Upper lobe of right lung (tissue), 1 donor: ENCODE measurements at places on chromosomes 5 and 9. TPM values are rescaled to one million over a fixed set of nuclear protein-coding genes. Genes with fewer than 3 reads are reported as not detected.
A peak's percentile ranks its signal among the peaks of the same experiment; 100 is the strongest.

- no peaks in the 10 kb centered on the region for H3K4me1 ChIP-seq
- no peaks in the 10 kb centered on the region for H3K36me3 ChIP-seq
- no peak overlapping the region for H3K4me3 ChIP-seq
- no peak overlapping the region for H3K27ac ChIP-seq
- DNase-seq = peak; percentile 62
Measured at GRCh38 chr5:125595095-125595494, 828.1 kb upstream of the GRAMD2B start.

The SLC4A9 gene
- total RNA-seq = 0.23 TPM

The ALDH1A1 gene
- 212 TPM for total RNA-seq

The IFNA16 gene
- total RNA-seq = not detected

DNA sequence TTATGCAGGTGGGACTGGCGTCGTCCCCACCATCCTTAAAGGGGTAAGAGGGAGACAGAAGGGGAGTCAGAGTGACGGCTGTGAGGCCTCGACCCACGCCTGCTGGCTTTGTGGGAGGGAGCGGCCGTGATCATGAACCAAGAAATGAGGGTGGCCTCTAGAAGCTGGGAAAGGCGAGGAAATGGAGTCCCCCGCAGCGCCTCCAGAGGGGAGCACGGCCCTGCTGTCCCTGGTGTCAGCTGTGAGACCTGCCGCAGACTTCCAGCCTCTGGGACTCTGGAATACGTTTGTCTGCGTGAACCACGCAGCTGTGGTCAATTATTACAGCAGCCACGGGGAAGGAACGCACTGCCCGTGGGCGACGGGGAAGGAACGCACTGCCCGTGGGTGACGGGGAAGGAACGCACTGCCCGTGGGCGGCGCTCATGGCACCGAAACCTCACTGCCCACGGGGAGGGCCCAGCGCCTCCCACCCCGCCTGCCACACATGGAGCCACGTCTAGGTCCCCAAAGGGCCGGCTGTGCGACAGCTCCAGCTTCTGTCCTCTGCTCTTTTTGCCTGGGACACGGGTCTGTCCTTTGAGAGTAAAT is 108.8 kb upstream of the RAPGEF1 start:
- no peaks in the 10 kb centered on the region for H3K36me3 ChIP-seq
- H3K4me3 ChIP-seq = no peak overlapping the region
- no peak overlapping the region for H3K27ac ChIP-seq
- no peaks in the 10 kb centered on the region for H3K27me3 ChIP-seq

GRCh38 chr5:102718819-102719218 is 36.3 kb upstream of the PAM start:
- H3K27ac ChIP-seq = no peak overlapping the region
- DNase-seq = no peak
- H3K36me3 ChIP-seq = no peaks in the 10 kb centered on the region
- H3K4me1 ChIP-seq = no peaks in the 10 kb centered on the region
- H3K4me3 ChIP-seq = no peak overlapping the region
- H3K27me3 ChIP-seq = no peaks in the 10 kb centered on the region

- H3K4me3 ChIP-seq = no peak overlapping the region
- no peaks in the 10 kb centered on the region for H3K4me1 ChIP-seq
- peaks cover 82% of the 10 kb centered on the region for H3K36me3 ChIP-seq
- no peak overlapping the region for H3K27ac ChIP-seq
- no peak for DNase-seq
- no peaks in the 10 kb centered on the region for H3K27me3 ChIP-seq
Measured at GRCh38 chr5:159273923-159274322, 10.8 kb downstream of the UBLCP1 start.

DNA sequence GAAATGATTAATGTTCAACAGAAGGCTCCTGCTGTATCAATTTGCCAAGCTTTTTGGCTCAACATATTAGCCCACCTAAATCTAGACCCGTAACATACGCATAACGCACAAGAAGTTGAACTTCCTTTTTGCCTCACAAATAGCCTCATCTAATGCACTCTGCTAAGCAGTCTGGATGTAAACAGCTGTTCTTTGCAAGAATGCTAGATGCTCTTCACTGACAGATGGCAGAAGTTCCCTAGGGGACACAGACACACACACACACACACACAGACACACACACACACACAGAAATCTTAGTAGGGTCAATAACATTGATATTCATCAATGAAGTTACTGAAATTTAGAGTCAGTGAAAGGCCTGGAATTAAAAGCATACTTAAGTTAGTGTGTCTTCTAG is 13.2 kb upstream of the PCA3 start:
- no peak overlapping the region for H3K27ac ChIP-seq
- no peaks in the 10 kb centered on the region for H3K4me1 ChIP-seq
- no peak for DNase-seq
- no peak overlapping the region for H3K4me3 ChIP-seq
- H3K36me3 ChIP-seq = no peaks in the 10 kb centered on the region

The SLC24A2 gene
- not detected for total RNA-seq

- peak; percentile 32 for DNase-seq
- H3K4me1 ChIP-seq = no peaks in the 10 kb centered on the region
- no peak overlapping the region for H3K27ac ChIP-seq
- H3K36me3 ChIP-seq = peaks cover 85% of the 10 kb centered on the region
- no peaks in the 10 kb centered on the region for H3K27me3 ChIP-seq
Measured at GRCh38 chr9:93648181-93648580, 71.8 kb downstream of the PHF2 start.

DNA sequence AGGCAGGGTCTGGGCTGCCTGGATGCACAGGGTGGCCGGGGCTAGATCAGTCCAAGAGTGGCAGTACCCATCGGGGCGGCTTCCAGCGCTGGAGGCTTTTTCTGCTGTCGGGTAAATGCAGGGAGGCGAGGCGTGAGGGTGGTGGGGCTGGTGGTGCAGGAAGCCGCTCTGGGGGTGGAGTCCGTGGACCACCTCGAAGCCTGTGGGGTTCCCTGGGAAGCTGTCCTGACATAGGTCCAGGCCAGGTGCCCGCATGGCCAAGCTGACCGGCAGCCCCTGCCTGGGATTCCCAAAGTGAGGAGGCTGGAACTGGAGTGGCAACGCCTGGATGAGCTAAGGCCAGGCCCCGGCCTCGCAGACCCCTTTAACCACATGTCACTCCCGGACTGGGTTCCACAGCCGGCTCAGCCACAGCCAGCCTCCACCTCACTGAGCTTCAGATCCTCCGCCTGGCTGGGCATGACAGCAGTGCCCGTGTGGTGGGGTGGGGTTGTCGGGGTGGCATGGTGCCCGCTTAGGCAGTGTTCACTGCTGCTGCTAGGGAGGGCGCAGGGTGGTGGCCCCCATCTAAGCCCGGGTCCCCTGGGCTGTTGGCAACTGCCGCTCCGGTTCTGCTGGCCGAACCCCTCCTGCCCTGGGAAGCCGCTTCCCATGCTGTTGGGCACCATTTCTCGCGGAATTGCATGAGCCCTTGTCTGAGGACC is 1.4 kb upstream of the QRFP start:
- peak; percentile 60 for DNase-seq
- peaks cover under 1% of the 10 kb centered on the region for H3K36me3 ChIP-seq
- H3K4me1 ChIP-seq = no peaks in the 10 kb centered on the region
- no peak overlapping the region for H3K27ac ChIP-seq

DNA sequence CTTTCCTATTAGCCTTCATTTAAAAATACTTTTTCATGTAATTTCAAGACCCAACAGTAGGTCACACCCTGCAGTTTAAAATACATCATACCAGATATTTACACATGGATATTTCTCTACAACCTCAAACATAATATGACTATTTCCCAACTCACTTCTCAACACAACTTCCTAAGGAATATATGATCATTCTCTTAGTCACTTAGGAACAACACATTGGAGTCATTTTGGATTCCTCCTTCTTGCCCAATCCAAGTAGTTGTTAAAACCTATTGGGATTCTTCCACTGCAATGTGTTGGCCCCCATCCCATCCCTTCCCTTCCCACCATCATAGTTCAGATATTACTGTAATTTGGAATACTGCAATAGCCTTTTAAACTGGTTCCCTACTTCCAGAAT is 145.5 kb downstream of the DCP2 start:
- peaks cover 12% of the 10 kb centered on the region for H3K4me1 ChIP-seq
- H3K27me3 ChIP-seq = no peaks in the 10 kb centered on the region
- no peak overlapping the region for H3K27ac ChIP-seq
- no peak for DNase-seq

The SPATA31C1 gene
- not detected for total RNA-seq

GRCh38 chr5:99025298-99026045 is 96.7 kb upstream of the CHD1 start:
- no peaks in the 10 kb centered on the region for H3K36me3 ChIP-seq
- H3K4me1 ChIP-seq = peaks cover 24% of the 10 kb centered on the region
- H3K27me3 ChIP-seq = no peaks in the 10 kb centered on the region

The SPATA31D4 gene
- not detected for total RNA-seq

The SLC6A7 gene
- total RNA-seq = not detected

DNA sequence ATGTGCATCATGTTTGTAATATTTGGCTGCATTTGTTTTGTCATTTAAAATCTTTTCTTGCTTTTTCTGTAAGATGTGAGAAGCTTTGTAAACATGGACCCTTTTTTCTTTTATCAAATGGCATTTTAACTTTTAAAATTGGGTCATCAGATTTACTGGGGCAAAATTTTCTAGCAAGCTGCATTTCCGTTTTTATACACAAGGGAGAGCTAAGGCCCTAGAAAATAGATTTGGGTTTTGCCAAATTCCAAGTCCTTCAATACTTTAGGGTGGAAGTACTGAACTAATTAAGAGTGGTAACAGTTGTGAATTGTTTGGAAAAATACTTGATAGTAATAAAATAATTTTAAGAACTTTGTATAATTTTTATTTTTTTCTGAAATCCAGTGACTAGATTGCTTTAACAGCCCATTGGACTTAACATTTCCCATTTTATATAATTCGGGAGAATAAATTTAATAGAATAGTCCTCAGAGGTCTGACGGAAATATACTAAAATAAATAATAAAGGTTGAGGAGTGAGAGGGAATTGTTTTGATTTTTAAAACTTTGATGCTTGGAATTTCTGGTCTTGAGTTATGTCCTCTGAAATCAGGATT is 117.4 kb downstream of the SMARCA2 start:
- H3K4me1 ChIP-seq = peaks cover 17% of the 10 kb centered on the region
- H3K4me3 ChIP-seq = no peak overlapping the region
- DNase-seq = no peak

DNA sequence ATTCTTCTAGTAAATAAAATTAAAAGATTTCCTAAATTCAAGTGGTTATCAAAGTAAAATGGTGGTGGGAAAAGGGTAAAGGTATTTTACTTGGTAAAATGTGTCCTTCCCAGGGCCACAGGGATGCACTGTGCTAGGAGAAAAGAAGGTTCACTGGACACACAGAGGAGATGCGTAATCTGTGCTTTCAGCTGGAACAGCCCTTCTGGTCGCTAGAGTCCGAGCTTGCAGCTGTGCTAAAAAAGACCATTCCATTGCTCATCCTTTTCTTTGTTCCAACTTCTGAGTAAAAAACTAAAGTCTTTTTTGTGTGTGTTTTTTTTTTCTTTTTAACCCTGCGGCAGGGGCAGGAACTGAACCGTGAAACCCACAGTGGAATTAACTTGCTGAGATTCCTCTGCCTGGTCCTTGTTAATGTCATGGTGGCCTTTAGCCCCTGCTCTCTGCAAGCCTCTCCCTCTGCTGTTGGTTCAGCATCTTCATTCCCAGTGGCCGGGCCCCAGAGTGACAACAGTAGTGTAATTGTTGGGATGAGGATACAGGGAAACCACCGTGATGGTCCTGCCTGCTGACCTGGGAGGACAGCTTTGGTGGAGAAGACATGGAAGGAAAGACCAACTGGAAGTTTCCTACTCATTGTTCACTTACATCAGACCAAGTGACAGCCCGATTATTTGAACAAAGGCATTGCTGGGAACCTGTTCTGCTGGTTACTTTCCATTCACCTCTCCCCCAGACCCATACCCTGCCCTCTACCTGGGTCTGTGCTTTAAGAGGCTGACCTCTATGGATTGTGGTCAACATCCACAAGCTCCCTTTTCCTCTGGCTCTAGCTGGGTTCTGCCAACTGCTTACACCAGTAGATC is 31.9 kb upstream of the FSTL4 start:
- no peak overlapping the region for H3K27ac ChIP-seq
- DNase-seq = no peak
- no peak overlapping the region for H3K4me3 ChIP-seq
- no peaks in the 10 kb centered on the region for H3K36me3 ChIP-seq
- no peaks in the 10 kb centered on the region for H3K4me1 ChIP-seq
- H3K27me3 ChIP-seq = no peaks in the 10 kb centered on the region

DNA sequence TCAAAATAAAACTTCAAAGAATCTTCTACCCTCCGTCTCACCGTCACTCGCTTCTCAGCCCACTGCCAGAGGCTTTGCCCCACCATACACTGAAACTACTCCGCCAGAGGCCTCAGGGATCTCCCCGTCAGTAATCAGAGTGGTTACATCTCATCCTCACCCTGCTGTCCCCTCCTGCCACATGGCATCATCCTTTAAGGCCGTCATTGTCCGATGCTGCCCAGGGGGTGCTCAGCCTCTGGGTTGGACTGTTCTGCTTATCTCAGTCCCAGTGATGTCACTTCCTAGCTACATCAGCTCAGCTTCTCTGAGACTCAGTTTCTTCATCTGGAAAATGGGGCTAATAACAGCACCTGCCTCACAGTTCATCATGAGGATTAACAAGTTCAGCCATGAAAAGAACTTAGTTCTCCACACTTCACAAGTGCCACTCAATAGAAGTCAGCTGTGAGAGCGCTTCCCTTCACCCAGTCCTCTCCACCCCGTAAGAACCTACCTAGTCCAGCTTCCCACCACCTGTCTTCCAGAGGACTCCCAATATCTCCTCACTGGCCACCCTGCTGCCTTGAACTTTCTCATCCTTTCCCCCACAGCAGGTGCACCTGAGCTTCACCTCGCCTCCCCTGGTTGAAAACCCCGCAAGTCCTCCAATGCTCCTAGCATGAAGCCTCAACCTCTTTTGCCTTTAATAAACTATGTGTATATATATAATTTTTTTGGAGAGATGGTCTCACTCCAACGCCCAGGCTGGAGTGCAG is 2.8 kb upstream of the IL3 start:
- H3K27ac ChIP-seq = no peak overlapping the region
- no peaks in the 10 kb centered on the region for H3K4me1 ChIP-seq
- H3K36me3 ChIP-seq = no peaks in the 10 kb centered on the region
- peak; percentile 11 for DNase-seq
- no peaks in the 10 kb centered on the region for H3K27me3 ChIP-seq

The FOXD4L6 gene
- not detected for total RNA-seq

The PCDHGB2 gene
- 3.8 TPM for total RNA-seq

- no peaks in the 10 kb centered on the region for H3K27me3 ChIP-seq
- no peaks in the 10 kb centered on the region for H3K4me1 ChIP-seq
- no peak overlapping the region for H3K27ac ChIP-seq
- DNase-seq = no peak
Measured at GRCh38 chr9:16344343-16344742, 526.1 kb downstream of the BNC2 start.

The IL31RA gene
- total RNA-seq = 0.14 TPM
